Stimulated activated CD8-positive, alpha-beta memory T cell treated with anti-CD3 and anti-CD28 coated beads, Interleukin-15, amount 100 ng/mL, for 4 hours (primary cell): ENCODE measurements at places on chromosomes 3 and 15.

DNA sequence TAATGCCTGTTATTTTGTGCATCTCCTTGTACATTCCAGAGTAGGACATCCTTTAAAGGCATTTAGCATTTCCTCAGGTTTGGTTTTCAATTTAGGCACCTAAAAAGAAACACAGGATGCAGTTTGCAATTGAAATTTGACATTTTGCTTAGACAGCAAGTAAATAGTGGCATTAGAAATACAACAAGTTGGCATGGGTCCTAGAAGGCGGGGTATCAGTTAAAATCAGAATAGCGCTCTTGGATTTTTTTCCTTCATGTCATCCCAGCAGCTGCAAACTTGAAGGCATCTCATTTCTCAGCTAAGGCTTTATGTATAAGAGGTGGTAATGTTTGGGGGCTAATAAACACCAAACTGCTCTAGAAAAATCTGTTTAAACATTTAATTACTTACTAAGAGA lies 47.5 kb upstream of the SKOR1 start:
- no peak for DNase-seq

DNA sequence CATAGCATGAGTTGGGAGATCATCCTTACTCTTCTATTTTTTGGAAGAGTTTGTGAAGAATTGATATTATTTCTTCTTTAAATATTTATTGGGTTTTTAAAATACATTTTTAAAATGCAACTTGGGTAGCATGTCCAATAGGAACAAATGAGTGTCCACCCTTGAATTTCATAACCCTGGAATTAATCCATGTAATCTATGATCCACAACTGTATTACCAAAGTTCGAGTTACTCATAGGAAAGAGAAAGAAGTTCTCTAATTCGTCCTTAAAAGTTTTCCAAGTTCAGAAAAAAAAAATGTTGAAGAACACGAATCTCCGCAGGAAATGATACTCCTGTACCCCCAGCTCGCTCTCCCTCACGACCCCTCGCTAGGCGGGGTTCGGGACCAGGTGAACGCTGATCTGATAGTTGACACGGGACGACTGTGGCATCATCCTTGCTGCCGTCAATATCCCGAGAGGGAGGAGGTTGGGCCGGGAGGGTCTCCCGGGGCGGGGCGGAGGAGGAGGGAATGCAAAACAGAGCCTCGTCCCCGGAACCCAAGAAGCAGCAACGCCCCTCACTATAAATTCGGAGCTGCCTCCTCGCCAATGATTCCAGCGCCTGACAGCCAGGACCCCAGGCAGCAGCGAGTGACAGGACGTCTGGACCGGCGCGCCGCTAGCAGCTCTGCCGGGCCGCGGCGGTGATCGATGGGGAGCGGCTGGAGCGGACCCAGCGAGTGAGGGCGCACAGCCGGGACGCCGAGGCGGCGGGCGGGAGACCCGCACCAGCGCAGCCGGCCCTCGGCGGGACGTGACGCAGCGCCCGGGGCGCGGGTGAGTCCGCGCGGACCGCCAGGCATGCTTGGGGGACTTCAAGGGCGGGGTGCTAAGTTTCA lies at the start of gene AGTR1:
Gene AGTR1 (plus strand): TSS at position 598 of the 884 bp plus-strand sequence. CDS start 43,133 bp downstream, outside the sequence.
- DNase-seq, result no peak

DNA sequence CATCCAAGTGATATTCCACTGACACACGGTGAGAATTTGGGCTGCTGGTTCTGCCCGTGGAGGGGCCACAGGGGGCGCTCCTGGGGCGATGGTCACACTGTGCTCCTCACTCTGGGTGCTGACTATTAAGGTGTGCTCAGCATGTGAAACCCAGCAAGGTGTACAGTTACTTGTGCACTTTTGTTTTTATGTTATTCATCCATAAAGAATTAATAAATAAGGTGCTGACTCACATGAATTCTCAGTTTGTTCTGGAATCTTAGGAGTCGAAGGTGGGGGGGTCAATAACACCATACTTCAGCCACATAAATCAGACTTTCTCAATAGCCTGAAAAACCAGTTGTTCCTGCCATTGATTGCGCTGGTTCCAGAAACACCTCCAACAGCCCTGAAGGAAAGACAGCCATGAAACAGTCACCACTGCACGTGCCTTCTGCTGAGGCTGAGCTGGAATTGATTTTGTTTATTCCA lies 53.5 kb upstream of the SPATA12 start:
- DNase-seq, result no peak

DNA sequence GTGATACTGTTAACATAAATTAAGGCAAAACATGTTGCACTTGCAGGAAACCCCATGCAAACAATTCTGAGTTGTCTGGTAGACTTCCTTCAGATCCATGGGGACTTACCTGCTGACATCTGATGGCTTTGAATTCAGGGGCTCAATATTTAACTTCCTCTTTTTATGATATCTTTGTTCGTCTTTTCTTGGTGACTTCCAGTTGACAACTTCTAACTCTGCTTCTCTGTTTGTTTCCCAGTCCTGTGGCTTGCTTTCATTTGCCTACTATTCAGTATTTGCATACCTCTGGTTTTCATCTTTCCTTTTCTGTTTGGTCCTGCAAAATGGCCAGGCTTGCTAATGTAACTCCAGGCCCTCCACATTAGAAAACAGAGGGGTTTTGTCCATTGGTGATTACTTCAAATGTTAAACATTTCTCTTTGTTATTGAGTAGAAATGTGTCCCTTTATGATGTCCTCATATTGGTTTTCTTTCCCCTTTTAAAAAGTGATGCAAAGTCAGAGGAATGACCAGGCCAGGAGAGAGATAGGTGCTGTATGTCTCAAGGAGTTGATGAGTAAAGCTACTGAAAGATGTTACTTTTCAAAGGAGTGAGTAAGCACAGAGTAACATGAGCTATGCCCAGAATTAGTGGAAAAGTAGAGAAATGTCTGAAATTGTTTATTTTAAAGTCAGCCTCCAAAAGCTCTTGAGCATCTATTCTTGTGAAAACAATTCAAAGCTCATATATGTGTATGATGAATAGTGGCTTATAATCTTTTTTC lies 335.9 kb downstream of the LPP start:
- DNase-seq, result no peak

DNA sequence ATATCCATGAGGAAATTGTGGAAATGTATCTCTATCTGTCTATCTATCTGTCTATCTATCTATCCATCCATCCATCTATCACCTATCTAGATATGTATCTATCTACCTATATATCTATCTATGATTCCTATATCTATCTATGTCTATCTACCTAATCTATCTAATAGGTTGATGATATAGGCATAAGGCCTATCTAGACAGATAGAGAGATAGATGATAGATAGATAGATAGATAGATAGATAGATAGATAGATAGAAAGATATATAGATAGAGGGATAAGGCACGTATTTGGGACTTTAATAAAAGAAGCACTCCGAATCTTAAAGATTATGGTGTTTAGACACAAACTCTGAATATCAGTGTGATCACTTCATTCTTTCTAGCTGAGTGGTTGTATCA lies 58.1 kb downstream of the DIPK2A start:
- no peak for DNase-seq

DNA sequence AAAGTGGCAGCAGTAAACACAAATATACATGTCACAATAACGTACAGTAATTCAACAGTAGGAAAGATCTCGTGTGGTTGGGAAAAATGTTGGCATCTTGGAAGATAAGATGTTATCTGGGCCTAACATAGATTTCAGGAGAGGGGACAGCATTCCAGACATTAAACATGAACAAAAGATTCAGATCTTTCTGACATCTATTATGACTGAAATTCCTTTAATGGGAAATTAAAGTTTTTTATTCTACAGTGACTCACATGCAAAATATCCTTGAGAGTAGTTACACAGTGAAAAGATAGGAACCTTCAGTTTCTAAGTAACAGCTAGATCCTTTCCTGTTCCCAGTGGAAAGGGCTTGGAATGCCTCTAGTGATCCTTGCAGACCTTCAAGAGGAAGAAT lies 9.2 kb downstream of the NDUFB5 start:
- DNase-seq, result no peak

DNA sequence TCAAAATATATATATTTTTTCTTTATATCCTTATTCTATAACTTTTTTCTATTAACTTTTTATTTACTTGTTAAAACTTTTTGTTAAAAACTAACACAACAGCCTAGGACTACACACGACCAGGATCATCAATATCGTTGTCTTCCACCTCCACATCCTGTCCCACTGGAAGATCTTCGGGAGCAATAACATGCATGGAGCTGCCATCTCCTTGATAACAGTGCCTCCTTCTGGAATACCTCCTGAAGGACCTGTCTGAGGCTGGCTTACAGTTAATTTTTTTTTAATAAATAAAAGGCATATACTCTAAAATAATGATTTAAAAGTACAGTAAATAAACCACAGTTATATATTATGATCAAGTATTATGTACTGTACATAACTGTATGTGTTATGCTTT lies 58.9 kb downstream of the SFMBT1 start:
- DNase-seq, result no peak
